K562 (cell line): ENCODE measurements at places on chromosomes 1 and 21. TPM values are rescaled to one million over a fixed set of nuclear protein-coding genes. Genes with fewer than 3 reads are reported as not detected.

TMEM54 gene
- 13.1 and 15.1 TPM in 2 replicates for total RNA-seq

ACTA1 gene
- total RNA-seq, result not detected in 2 replicates

LIN28A gene
- 5.1 TPM in 2 replicates for total RNA-seq

LAD1 gene
- 0.25 and 0.31 TPM in 2 replicates for total RNA-seq

TSSK3 gene
- 2.3 and 3.3 TPM in 2 replicates for total RNA-seq
